ENCODE measurements at places on chromosomes 7 and 10.
A peak's percentile ranks its signal among the peaks of the same experiment; 100 is the strongest.

DNA sequence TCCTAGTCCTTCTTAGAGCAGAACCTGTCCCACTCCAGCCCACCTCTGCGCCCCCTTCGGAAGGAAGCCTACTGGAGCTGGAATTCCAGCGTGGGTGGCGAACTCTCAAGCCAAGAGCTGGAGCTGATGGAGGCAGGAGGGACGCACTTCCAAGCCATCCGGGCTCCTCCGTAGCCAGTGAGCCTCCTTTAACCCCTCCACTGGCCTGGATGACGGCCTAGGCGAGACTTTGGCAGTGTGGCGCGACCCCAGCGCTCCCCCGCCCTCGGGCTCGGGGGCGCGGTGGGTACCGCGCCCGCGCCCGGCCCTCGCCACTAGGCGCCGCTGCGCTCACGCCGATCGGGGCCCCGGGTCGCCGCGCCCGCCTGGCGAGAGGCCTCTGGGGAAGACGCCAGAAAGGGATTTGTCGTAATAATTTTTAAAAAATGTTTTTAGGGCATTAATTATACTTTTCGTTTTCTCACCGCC is 5.1 kb upstream of the EMX2 start:
- no peak overlapping the region for H3K4me3 ChIP-seq
- peak; percentile 77 for DNase-seq
- peaks cover 40% of the 10 kb centered on the region for H3K4me1 ChIP-seq
- peaks cover 15% of the 10 kb centered on the region for H3K27me3 ChIP-seq
- H3K27ac ChIP-seq = no peak overlapping the region

DNA sequence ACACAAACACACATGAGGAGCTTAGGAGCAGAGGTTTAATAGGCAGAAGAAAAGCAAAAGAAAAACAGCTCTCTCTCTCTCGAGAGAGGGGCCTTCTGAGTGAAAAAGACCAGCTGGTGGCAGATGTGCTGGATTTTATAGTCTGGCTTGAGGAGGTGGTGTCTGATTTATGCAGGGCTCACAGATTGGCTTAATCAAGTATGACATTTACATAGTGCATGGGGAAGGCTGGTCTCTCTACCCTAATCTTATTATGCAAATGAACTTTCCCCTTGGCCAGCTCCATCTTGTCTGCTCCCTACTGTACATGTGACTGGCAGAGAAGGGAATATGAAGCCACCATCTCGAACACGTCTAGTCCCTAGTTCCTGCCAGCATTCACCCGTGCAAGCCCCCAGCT is 219.5 kb upstream of the ZNF804B start:
- no peak overlapping the region for H3K4me3 ChIP-seq
- H3K27ac ChIP-seq = no peak overlapping the region
- no peaks in the 10 kb centered on the region for H3K36me3 ChIP-seq
- no peaks in the 10 kb centered on the region for H3K27me3 ChIP-seq
- no peak for DNase-seq

DNA sequence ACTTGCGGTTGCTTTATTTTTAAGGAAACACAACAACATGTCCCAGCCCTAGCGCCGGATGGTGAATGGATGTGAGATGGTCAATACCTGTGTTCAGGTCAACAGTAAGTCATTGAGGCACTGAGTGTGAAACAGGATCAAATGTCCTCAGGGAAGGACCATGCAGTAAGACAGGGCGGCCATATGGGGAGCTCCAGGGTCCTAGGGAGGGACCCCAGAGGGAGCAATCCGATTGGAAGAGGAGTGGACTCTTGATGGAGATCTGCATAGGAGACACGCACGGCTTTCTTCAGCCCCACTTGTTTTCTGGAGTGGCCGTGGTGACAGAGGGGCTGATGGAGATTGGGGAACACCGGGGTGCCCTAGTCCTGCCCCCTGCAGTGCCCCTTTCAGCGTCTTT is 423.8 kb upstream of the MKI67 start:
- peaks cover 12% of the 10 kb centered on the region for H3K4me1 ChIP-seq
- H3K4me3 ChIP-seq = no peak overlapping the region
- H3K27me3 ChIP-seq = no peaks in the 10 kb centered on the region
- no peak for DNase-seq

DNA sequence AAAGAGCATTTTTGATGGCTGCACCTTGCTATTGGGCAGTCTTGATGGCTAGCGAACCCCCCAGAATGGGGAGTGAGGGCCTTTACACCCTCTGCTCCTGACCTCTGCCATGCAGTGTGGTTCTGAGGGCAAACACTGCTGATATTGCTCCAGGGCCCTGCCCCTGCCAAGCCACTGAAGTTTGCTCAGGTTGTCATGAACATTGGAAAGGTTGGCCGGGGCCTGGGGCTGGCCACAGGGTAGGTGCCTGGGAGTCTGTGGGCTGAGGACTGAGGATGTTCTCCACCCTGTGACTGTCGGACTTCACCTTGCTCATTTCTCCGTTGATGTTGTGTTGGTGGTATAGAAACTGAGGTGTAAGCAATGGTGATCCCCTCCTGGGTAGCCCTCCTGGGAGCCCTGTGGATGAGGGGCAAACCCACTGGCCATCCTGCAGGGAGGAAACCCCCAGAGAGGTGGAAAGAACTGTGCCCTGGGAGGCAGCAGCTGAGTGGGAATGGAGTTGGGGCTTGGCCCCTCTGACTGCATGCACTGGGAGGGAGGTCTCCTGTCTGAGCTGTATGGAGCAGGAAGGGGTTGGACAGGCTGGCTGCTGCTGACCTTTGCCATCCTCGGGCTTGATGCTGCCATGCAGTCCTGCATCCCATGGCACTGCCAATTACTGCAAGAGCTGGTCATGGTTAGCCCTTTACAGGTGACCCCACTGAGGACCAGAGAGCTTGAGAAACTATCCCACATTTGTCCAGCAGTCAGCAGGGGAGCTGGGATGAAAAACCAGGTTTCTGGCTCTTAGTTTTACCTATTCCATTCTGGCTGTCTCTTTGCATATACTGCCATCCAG is 77.1 kb downstream of the SH2D4B start:
- H3K4me1 ChIP-seq = no peaks in the 10 kb centered on the region
- DNase-seq = no peak
- H3K36me3 ChIP-seq = no peaks in the 10 kb centered on the region
- no peak overlapping the region for H3K27ac ChIP-seq

- no peak overlapping the region for H3K27ac ChIP-seq
- peaks cover 79% of the 10 kb centered on the region for H3K36me3 ChIP-seq
- no peaks in the 10 kb centered on the region for H3K4me1 ChIP-seq
- DNase-seq = no peak
Measured at GRCh38 chr10:63175534-63175933, 42.4 kb downstream of the NRBF2 start.
